ENCODE measurements at places on chromosomes 7 and 10.

- DNase-seq: no peak
Measured at GRCh38 chr7:87918740-87919139, 15.3 kb upstream of the ADAM22 start.

- no peak for DNase-seq
Measured at GRCh38 chr10:121138112-121138860, 287.1 kb downstream of the WDR11 start.

DNA sequence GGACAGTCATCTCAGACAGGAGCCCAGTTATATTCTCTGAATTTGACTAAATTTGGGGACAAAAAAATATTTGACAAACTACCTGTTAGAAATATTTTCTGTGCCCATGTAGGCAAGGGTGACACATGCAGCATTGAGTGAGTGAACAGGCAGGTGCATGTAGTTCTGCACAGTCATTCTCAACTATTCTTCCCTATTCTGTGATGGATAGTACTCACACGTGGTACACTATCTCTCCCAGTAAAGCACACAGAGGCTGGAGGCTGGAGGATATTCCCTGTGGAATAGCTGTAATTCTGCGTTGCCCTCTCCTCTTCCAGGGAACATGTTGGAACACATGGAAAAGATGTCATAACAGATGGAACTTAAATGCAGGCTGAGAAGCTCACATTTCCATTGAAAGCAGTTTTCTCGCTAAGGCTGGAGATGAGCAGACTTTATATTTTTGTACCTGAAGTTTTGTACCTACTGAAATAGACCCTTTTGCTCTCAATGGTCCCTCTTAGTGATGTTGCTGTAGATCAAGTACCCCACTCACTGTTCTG, 75.0 kb downstream of the GPR141 start:
- no peak for DNase-seq

GRCh38 chr7:95800787-95801186, 28.4 kb downstream of the DYNC1I1 start:
- DNase-seq: no peak

GRCh38 chr7:114941692-114942091, 19.8 kb downstream of the MDFIC start:
- DNase-seq: no peak

GRCh38 chr10:49398000-49398861, 2.3 kb upstream of the DRGX start:
- DNase-seq: no peak

GRCh38 chr7:127761196-127761595, 109.2 kb downstream of the SND1 start:
- no peak for DNase-seq

DNA sequence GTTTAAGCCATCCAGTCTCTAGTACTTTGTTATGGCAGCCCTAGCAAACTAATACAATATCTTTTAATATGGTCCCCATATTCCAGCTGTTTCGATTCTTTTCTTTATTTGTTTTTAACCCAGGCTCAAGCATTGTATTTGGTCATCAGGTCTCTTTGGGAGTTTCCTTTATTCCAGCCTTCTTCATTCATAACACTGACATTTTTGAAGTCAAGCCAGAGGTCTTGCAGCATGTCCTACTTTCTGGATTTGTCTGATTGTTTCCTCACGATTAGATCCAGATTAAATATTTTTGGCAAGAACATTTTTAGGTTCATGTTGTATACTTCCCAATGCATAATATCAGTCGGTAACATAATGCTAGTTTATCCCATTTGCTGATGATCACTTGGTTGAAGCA, 11.8 kb downstream of the SLC25A13 start:
- no peak for DNase-seq

GRCh38 chr7:128005117-128005516, 26.1 kb downstream of the LRRC4 start:
- no peak for DNase-seq

DNA sequence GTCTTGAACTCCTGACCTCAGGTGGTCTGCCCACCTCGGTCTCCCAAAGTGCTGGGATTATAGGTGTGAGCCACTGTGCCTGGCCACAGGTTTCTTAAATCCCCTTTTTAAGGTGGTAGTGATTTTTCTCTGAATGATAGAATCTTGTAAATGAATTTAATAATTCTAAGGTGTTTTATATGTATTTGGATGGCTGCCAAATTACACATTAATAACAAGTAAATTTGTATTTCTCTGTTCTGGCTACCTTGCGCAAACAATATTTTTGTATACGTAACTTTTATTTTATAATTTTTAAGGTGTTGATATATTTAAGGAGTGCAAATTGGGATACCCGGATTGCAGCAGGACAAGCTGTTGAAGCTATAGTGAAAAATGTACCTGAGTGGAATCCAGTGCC, 16.1 kb downstream of the BTAF1 start:
- DNase-seq: no peak

DNA sequence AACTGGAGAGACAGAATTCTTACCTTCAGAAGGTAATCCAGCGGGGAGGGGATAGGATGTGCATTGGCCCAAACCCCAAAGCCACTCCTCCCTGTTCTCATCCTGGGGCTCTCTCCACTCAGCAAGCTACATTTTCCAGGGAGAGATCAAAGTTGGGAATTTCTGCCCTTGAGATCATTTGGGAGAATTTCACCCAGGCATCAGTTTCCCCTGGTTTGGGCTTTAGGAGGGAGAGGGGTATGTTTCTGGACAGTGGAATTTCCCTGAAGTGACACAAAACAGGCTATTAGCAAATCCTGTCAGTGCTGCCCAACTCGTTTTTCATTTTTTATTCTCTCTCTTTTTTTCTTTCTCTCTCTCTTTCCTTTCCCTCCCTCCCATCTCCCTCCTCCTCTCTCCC, 35.7 kb downstream of the CYP17A1 start:
- no peak for DNase-seq

- DNase-seq: no peak
Measured at GRCh38 chr10:95742485-95742884, 13.5 kb upstream of the ENTPD1 start.

GRCh38 chr7:39035903-39036302, 58.2 kb downstream of the POU6F2 start:
- DNase-seq: no peak

GRCh38 chr7:7956531-7957128, 12.0 kb upstream of the GLCCI1 start:
- DNase-seq: peak; percentile 57

DNA sequence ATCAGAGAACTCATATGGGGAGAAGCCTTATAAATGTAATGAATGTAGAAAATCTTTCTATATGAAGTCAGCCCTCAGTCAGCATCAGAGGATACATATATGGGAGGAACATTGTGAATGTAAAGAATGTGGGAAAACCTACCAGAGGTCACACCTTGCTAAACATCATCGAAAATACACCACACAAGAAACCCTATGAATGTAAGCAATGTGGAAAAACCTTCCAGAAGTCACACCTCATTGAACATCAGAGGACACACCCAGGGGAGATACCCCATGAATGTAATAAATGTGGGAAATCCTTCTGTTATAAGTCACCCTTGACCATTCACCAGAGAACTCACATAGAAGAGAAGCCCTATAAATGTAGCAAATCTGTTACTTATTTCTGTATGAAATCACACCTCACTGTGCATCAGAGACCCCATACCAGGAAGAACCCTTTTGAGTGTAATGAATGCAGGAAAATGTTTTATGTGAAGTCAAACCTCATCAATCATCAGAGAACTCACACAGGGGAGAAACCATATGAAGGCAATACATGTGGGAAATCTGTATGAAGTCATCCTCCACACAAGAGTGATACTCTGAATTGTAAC, 30.8 kb downstream of the ZNF12 start:
- no peak for DNase-seq

DNA sequence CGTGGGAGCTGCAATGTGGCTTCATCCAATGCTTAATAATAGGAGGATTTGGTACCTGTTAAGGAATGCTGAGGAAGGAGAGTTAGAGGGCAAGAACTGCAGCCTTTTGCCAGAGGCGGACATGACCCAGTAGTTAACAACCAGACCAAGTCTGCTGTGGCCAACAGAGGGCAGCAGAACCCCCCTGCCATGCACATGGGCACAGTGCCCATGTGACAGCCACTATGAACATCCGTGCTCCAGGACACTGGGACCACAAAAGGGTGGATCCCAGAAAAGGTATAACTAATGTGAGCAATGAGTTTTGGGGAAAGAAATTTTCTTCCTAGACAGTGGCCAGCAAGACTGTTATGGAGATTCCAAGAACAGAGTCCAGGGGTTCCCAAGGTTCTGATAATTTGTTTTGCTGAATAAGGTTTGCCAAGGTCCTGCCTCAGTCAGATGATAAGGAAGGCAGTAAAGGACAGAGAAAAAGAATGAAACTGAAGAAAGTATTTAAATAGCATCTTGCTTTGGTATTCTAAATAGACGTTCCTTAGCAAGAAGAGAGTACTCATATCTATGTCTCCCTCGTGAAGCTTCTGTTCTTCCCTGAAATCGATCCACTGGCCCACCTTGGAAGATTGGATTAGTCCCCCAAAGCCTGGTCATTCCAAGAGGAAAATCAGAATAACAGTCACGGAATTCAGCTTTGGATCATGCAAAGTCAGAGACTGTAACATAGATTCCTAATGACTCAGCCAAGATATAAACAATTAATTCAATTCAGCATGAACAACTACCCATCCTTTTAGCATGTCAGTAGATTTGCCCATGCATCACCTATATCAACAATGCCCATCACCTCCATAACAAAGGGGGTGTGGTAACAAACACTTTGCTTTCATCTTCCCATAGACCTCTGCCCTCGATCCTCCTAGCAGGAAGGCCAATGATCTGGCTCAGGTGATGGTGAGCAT, 56.0 kb downstream of the LGI1 start:
- no peak for DNase-seq

DNA sequence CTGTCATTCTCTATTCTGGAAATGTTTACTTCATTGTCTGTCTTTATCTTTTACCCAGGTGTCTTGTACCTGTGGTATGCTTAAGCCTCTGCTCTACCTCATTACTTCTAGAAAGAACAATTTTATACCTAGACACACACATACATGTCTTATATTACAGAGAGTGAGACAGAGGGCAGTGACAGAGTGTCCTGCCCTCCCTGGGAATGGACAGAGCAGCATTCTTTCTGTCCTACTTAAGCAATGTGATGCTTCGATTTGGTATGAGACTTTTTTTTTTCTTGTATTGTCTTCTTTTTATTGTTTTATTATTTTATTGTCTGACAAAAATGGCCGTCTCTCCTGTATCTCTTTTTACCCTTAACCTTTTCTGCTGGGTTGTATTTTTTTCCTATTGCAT, 286.1 kb downstream of the EXOC4 start:
- DNase-seq: no peak

DNA sequence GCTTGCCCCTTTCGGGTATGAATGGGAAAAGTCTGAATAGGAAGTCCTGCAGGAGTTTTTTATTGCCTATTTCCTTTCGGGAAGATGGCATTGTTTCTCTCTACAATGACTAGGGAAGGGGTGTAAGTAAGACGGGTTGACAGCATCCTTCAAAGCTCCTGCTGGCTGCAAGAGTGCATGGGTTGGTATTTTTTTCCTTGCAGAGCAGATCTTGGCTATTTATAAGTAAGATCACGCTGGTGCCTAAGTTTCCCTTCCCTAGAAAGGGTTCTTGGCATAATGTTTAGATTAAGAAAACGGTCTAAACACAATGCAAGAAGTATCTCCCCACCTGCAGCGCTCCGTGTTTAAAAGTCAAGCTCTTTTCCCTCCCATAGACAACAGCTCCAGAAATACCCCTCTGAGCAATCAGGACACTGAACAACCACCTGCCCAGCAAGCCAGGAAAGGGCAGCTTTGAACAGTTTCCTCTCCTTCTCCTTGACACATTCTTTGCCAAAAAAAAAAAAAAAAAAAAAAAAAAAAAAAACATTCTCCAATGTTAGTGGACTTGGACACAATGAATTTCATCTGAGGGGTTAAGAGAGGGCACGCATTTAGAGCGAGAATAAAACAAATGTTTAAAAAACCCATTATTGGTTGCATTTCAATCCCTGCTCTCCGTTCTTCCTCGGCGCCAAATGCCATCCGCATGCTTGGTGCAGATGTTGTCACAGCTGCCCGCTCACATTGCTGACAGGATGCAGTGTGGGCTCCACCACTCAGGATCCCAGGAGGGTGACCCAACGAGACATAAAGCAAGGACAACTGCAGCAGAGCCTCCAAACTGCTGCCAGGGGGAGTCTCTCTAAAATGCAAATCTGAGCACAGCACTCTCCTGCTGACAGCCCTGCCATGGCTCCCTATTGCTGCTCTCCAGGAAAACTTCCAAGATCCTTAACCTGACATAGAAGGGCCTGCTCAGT, 427.4 kb upstream of the MGMT start:
- DNase-seq: no peak

DNA sequence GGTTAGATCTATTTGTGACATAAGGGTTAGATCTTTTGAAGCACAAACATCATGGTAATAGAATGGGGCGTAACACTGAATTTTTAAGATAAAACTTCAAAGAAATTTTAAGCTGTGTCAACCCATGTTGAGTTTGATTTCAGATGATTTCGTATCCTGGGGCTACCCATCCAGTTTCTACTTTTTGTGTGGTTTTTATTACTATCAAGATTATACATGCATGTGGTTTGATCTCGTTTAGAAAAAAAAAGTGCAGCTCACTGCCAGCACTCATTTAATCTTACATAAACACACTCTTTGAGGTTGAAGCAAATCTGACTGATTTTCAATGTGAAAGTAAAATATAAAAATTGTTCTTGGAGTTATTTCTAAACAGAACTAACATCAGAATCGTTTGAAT, 140.8 kb upstream of the GRB10 start:
- DNase-seq: no peak

DNA sequence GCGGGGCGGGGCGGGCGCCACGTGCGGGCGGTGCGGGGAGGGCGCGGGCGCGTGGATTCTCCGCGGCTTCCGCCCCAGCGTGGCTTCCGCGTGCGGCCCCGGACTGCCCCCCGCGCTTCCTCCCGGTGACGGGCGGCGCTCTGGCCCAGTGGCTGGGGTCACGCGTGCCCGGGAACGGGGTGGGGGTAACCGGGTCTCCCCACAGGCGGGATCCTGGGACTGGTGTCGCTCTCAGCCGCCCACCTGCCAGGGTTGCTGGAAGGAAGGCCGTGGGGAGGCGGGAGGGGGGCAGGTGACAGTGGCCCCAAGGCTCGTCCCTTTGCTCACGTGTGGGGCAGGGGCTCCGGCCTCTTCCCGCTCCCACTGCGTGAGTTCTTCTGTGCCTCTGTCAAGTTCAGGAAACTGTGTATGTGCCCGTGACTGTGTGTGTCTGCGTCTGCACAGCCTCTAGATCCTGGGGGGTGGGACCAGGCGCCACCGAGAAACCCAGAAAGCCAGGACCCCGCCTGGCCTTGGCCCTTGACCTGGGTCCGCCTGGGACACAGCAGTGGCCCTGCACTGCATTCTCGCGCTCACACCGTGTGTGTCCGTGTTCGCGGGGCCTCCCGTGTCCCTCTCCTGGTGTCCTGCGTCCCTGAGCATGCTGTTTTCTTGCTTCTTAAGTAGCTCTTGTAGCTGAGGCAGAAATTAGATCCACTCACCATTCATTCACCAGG, 919 bp downstream of the MAFK start:
- no peak for DNase-seq

- no peak for DNase-seq
Measured at GRCh38 chr10:103806395-103807187, 48.8 kb downstream of the SH3PXD2A start.

DNA sequence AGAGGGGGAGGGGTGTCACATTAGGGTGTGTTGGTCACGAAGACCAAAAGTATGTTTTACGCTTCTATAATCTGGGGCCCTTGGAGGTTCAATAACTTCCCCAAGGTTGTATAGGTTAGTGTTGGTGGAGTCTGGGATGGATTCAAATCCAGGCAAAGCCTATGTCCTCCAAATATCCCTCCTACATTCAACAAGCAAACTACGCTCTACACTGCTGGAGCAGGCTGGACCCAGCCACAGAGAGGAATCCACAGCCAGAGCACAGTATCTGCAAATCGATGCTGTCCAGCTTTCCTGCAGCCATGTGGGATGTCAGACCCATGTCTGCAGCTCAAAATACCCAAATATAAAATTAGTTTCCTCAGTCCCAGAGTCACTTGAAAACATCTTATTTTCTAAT, 198.0 kb downstream of the COBL start:
- no peak for DNase-seq

Measured in BJ (cell line).